WTC11 (cell line): ENCODE measurements at places on chromosomes 5 and 9.
A peak's percentile ranks its signal among the peaks of the same experiment; 100 is the strongest.

DNA sequence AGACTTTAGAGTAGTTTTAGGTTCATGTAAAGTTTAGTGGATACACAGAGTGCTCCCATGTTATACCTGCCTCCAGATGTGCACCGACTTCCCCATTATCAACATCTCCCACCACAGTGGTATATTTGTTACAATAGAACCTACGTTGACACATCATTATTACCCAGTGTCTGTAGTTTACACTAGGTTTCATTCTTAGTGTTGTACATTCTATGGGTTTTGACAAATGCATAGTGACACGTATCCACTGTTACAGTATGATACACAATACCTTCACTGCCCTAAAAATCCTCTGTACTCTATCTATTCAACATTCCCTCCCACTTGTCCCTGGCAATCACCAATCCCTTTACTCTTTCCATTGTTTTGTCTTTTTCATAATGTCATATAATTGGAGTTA, 34.3 kb upstream of the CRHBP start:
- DNase-seq, result no peak

GRCh38 chr9:107215381-107215780, 67.7 kb upstream of the RAD23B start:
- no peak for DNase-seq

- no peak for DNase-seq
Observed at GRCh38 chr9:126424511-126424910, 97.9 kb downstream of the MVB12B start.

GRCh38 chr5:141504216-141504615, 15.3 kb downstream of the PCDHGC5 start:
- no peak for DNase-seq

- no peak for DNase-seq
Observed at GRCh38 chr5:137666901-137667300, 69.0 kb downstream of the KLHL3 start.

GRCh38 chr9:25513509-25514033, 164.7 kb downstream of the TUSC1 start:
- DNase-seq, result no peak

DNA sequence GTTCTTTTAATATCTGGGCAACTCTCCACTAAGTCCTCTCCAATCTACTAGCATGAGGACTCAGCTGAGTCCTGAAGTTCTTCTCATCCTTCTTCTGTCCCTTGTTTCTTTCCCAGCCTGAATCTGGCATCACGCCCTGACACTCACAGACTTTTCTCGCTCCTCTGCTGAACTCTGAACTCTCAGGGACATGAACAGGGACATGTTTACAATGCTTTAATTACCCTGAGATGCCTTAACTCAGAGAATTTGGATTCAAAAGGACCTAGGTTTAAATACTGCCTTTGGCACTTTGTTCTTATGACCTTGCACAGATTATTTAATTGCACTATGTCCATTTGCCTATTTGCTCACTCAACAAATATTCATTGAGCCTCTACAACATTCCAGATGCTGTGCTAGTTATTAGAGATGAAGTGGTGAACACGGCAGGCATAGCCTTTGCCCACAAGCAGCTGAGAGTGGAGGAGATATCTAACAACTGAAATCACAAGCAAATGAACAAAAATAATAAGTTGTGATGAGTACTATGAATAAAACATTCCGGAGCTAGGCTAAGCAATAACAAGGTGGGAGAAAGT, 106.0 kb downstream of the ADRB2 start:
- DNase-seq, result no peak

DNA sequence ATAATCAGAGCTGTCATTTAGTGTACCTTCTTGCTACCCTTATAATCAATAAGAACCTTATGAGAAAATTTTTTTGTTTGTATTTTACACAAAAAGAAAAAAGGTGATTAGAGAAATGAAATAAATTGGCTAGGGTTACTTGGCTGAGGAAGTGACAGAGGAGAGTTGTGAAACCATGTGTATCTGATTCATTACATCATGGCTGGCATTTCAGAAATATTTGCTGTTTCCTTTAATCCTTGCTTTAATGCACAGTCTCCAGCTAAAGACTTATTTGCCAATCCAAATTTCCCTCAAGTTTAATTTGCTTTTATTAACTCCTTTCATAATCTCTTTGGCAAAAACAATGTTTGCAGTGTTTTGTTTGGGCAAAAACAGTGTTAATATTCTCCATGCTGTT, 543.1 kb downstream of the KIF4B start:
- DNase-seq, result no peak

DNA sequence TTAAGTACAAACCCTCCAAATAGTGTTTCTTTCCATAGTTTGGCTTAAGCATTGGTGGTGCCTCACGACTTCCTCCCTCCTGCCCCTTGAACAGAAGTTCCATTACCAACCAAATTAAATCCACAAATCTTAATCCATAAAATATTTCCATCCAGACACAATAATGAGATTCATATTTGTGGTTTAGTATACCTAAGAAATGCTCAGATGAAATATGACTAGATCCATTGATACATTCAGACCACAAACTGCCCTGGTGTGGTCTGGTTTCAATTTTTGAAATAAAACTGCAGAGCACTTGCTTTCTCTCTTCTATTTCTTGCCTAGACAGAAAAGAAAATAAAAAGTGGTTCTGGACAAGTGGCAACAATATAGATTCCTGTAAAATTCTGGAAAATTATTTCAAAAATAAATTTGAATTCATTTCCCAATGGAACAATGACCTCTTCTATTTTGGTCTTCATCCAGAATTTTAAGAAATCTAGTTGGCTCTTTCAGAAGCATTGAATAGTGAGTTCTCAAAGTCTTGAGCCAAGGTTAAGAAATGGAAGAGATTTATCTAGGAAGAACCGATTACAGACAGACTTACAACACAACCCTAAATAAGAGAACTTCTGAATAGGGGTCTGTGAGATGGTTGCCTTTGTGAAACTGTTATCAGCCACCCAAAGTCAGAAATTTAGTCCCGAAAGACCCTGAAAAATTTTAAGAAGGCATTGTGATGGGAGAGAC, 14.0 kb downstream of the TNC start:
- DNase-seq, result no peak

DNA sequence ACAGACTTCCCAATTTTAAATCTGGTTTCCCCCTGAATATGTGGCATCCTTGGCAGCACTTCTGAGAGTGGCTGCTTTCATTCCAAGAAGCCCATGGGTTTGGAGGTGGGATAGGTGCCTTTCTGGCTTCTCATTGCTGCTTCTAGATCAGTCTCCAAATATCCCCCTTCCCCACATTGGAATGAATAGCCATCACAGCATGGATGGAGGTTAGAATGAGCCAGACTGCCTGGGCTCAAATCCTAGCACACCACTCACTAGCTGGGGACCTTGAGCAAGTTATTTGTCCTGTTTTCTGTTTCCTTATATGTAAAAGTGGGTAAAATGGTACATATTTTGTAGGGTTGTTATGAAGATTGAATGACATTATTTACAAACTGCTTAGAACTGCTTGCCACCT, 13.8 kb upstream of the IL13 start:
- no peak for DNase-seq

DNA sequence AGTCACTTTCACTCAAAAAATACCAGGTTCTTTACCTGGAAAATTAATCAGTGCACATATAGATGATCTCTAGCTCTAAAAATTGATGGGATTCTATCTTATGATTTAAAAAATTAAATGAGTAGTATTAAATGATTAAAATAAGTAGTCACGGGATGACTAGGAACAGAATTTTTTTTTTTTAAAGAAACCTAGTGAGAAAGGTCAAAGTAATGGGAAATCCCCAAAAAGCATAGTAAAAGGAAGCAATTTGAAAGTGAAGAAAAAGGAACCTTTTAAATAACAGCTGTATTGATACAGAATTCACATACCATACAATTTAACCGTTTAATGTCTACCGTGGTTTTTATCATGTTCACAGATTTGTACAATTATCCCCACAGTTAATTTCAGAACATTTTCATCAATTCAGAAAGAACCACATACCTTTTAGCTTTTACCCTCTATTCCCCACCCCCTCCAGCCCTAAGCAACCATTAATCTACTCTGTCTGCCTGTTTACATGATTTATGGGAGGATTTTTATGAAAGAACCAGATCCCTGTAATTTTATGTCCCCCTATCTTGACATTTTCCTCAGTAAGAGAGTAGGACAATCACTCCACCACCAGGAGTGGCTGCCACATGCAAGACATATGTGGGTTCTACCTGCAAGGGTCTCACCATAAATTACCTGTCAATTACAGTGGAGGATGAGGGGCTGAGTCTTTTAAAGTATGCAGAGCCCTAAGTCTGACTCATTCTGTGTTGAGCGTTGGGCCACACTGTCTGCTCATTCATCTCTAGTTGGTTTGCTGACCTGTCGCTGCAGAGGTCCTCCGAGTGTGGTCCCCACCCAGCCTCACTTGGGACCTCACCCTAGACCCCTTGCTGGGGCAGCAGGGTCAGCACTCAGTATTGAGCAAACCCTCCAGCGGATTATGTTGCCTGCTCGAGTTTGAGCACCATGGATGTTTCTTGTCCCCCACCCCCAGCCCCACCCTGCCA, 16.0 kb downstream of the ANKRD33B start:
- no peak for DNase-seq

DNA sequence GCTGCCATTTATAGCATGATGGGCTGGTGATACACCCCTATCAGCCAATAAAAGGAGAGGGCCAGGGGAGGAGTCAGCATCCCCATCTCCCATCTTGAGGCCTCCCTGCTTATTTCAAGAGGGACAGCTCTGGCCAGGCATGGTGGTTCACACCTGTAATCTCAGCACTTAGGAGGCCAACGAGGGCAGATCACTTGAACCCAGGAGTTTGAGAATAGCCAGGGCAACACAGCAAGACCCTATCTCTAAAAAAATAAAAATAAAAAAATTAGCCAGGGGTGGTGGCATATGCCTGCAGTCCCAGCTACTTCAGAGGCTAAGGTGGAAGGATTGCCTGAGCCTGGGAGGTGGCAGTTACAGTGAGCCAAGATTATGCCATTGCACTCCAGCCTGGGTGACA, 9.8 kb downstream of the REXO4 start:
- DNase-seq, result no peak

DNA sequence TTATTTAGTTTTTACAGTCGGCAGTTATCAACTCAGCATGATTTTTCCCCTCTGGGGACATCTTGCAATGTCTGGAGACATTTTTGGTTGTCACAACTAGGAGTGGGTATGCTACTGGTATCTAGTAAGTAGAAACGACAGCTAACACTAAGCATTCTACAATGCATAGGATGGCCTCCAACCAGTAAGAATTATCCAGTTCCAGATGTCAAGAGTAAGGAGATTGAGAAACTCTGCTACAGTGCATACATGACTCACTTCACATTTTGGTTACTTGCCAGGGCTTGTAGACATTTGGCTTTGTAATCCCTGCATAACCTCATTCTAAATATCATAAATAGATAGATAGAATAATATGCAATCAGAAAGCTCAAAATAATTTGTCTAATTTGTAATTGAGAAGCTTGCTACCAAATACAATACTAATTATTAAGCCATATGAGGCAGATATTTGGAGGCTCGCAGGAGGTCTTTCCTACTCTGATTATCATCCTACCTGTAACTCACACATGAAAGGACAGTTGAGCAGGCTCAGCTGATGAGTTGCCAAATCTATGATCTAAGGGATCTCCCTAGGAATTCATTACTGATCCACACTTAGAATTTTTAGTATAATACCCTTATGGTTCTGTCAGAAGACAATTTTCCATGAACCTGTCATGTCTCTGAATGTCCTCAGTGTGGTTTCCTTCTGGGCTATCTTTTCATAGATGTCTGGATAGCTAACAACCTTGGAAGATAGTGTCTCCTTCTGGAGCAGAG, 346.9 kb upstream of the TLE4 start:
- DNase-seq, result no peak

GRCh38 chr5:74433255-74433895, 207.2 kb downstream of the ENC1 start:
- DNase-seq, result peak; percentile 16

- no peak for DNase-seq
Observed at GRCh38 chr9:109926421-109926869, 146.4 kb downstream of the PALM2AKAP2 start.

GRCh38 chr9:117073071-117073470, 341.8 kb downstream of the ASTN2 start:
- DNase-seq, result no peak

- DNase-seq, result peak; percentile 79
Observed at GRCh38 chr5:175464074-175464941, 14.1 kb upstream of the SFXN1 start.

GRCh38 chr5:96455789-96456188, 22.7 kb upstream of the PCSK1 start:
- no peak for DNase-seq

DNA sequence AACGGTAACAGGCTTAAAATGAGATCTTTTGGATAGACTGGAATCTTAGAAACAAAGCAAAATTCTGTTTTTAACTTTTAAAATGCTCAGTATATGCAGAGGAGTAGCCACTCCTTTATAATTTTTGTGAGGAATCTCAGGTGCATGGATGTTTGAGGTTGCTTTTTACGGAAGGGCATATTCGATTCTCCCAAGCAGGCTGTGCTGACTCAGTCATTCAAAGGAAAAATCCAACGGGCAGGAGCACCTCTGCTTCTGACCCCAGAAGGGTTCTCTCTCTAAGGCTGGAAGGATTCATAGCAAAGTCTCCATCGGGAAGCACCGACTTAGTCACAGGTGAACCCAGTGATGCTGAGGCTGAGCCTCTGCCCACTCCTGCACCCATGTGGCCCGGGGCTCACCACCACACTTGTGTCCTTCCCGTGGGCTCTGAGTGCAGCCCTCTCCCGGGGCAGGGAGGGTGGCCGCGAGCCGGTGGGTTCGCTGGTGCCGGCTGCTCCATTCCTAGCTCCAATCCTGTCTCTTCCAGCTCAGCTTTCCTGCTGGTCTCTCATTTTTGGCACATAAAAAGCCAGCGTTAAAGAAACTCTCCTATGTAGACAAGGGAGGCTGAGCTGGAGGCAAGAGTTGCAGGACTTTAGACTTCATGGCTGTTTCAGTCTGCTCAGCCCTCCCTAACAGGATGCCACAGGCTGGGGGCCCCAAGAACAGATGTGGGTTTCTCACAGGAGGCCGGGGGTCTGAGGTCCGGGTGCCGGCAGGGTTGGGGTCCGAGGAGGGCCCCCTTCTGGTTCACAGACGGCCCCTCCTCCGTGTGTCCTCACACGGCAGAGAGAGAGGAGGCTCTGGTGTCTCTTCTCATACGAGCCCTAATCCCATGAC, 135.6 kb upstream of the LPCAT1 start:
- DNase-seq, result no peak
